Activated CD4-positive, alpha-beta T cell treated with anti-CD3 and anti-CD28 coated beads for 4 hours (primary cell): ENCODE measurements at places on chromosomes 16 and 17.

- DNase-seq: peak; percentile 77
Observed at GRCh38 chr16:88782454-88783390, 2.3 kb downstream of the PIEZO1 start.

- no peak for DNase-seq
Observed at GRCh38 chr16:47481698-47482374, 20.7 kb downstream of the PHKB start.

DNA sequence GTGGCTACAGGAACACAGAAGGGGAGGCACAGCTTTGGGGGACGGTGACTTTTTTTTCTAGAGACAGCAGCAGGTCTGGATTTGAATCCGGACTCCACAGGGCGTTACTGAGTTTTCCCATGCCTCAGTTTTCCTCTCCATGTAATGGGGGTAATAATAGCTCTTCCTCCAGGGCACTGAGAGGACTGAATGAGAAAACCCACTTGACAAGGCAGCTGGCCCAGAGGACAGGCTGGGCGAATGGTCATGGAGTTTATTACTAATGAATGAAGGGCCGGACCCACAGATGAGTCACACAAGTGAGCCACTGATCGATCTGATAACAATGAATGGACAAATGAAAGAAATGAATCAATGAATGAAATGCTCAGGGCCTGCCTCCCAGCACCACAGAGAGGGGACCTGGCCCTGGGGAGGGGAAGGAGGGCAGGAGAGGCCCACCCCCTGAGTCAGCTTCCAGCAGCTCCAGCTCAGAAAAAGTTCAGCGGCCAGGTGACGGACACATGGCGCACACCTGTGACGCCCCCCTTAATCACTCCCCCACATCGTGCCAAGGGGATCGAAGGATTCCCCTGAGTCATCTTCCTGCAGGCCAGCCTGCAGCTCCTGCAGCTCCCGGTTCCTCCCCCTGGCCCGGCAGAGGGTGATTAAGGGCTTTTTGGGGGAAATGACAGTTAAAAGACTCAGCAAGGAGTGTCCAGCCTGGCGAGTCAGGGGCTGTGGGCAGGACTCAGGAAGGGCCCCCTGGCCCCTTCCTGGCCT lies 54.3 kb downstream of the SOCS1 start:
- no peak for DNase-seq

GRCh38 chr17:80538484-80538883 lies 6.2 kb upstream of the RPTOR start:
- no peak for DNase-seq

DNA sequence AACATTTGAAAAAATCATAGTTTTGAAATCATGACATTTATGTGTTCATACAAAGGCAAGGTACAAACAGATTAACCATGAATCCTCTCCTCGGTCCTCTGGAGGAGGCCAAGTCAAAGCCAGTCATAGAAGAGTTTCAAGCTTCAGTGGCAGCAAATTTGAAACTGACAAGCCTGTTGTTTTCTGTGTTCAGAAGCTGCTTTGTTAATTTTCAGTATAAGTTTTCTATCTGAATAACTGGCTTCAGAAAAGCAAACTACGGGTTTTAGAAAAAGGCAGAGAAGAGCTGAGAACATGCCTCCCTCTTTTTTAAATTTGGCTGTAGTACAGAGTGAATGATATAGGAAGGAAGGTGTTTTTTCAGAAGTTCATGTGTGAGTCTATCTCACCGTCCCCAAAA lies 79.6 kb upstream of the CLEC18B start:
- DNase-seq: no peak

DNA sequence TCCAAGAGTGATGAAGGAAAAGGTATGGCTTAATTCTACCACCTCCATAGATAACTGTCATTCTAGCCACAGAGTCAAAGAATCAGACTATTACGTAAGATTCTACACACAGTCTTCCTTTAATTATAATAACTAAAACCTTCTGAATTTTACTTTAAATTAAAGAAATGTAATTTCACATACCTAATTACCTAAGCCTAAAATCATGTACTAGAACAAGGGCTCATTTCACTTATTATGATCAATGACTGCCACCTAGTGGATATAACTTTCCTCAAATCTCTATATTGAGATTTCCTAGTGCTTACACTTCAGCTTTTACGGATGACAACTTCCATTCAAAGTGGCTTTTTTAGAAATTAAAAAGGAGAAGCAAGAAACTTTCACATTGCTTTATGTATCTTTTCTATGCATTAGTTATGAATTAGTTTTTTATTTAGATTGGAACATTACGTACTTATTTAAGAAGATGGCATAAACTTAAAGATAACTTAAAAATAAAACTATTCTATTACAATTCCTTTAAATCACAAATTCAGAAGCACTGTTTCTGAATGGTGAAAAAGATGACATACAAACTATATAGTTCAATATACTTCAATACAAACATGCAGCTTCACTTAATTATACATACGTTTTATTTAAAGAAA lies 18.2 kb upstream of the ABCA10 start:
- DNase-seq: no peak

DNA sequence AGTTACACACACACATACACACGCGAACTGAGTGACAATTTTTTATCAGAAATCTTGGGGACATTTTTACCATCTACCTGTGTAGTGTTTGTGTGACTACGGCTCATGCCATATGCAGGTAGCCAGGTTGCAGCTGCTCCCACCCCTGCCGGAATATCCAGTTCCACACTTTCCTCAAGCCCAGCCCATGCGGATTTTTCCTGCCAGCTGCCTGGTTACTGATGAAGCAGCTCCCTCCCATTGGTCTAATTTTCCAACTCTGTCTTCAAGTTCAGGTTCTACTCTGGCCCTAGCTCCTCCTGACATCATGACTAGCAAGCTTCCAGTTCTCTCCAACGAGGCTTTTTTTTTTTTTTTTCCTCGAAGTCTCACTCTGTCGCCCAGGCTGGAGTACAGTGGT lies 4.8 kb downstream of the GSG1L2 start:
- no peak for DNase-seq

- peak; percentile 97 for DNase-seq
Observed at GRCh38 chr17:75261336-75262111, at the start of the genes GGA3 and MRPS7. Gene GGA3, minus strand, starts transcription at chr17:75261606. Its CDS starts 19 bp downstream, at chr17:75261587. Gene MRPS7, plus strand, starts transcription at chr17:75261879. Its CDS starts 22 bp downstream, at chr17:75261901.

GRCh38 chr17:37830151-37830993 lies 85.5 kb upstream of the HNF1B start:
- no peak for DNase-seq

- DNase-seq: no peak
Observed at GRCh38 chr17:50304781-50305404, 30.6 kb downstream of the TMEM92 start.

DNA sequence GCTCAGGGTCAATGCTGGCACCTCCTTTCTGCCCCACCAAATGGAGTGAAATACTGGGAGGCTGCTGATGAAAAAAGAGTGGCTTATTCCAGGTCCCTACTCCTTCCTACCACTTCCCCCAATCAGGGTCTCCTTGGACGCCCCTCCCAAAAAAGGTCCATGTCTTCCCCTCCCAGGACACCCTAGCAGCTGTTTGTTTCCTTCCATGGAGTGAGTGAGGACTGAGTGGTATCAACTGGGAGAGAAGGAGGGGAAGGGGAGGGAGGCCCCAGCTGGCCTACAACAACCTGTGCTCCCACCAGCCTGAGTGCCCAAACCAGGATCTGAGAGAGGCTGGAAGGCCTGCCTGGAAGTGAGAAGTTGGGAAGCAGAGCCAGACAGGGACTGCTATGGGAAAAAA lies 28.7 kb upstream of the NGFR start:
- no peak for DNase-seq

DNA sequence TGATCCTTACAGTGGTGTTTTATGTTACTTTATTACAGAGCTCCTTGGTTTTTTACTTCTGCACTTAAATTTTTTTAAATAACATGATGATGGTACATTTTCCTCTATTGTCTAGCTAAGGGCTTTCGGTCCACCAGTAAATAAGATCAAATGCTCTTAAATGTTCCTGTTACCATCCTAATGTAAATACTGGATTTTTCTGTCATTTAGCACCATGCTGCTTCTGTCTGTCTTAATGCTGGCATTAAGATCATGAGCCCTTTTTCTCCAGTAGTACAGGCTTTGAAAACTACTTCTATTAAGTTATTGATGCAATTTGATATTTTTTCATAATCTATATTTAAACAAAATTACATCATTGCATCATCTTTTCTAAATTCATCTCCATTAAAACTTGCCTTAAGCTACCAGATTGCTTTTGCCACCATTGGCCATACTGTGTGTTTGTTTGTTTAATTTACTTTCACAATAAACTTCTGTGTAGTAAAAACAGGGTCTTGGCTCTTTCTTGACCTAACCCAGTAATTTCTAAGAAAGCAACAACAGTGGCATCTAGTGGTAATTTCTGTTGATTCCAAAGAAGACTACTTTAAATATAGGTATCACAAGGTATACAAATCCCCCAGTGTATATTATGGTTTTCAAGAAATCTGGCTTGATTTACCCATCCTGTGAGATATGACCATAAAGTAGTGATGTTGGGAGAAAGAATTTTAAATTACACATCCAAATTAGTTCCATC lies 9.0 kb upstream of the PHAF1 start:
- no peak for DNase-seq

GRCh38 chr17:58280480-58281217 lies at the start of gene MPO:
Gene MPO, minus strand, starts transcription at chr17:58280935. Its CDS starts 177 bp downstream, at chr17:58280758.
- DNase-seq: no peak

DNA sequence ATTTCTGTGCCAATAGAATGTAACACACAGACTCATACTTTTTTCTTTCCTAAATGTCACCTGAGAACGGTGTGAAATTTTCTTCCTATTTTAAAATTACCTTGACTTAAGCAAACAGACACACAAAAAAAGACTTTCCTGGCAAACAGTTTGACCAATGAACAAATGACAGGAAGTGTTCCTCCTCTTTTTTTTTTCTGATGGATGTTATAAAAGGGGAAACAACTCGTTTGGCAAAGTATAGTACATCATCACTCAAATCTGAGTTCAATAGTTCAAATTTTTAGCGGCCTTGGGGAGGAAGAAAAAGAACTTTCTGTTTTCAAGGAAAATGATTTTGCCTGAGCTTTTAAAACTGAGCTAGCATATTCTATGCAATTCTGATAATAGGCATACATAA lies 19.8 kb downstream of the HS3ST3A1 start:
- DNase-seq: no peak

DNA sequence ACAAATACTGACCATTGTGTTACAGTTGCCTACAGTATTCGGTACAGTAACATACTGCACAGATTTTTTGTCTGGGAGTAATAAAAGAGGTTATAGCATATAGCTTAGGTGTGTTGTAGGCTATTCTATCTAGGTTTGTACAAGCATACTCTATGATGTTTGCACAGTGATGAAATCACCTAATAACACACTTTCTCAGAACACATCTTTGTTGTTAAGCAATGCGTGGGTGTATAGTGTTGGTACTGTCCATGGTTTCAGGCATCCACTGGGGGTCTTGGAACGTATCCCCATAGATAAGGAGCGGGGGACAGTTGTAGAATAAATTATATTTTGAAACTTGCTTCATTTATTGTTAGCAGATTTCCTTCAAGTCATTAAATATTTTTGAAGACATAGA lies 293.3 kb upstream of the TBX2 start:
- DNase-seq: no peak

GRCh38 chr17:3917391-3917931 lies 1.2 kb upstream of the P2RX1 start:
- DNase-seq: no peak

GRCh38 chr16:13157082-13157481 lies 255.7 kb downstream of the SHISA9 start:
- no peak for DNase-seq

DNA sequence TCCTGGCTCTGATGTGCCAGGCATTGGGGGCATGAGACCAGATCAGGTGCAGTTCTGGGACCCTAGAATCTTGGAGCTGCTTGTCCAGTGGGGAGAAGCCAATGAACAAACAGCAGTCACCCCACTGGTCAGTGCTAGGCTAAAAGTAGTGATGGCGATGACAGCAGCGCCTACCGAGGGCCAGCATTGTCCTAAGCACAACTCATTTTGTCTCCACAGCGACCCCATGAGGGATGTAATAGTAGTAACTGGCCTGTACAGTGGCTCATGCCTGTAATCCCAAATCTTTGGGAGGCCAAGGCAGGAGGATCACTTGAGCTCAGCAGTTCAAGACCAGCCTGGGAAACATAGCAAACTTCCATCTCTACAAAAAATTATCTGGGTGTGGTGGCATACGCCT lies 6.2 kb downstream of the SMCR8 start:
- DNase-seq: no peak

- DNase-seq: peak; percentile 82
Observed at GRCh38 chr17:44137891-44138709, 3.6 kb upstream of the HROB start.

- DNase-seq: no peak
Observed at GRCh38 chr17:32688221-32688620, 188.7 kb downstream of the MYO1D start.

DNA sequence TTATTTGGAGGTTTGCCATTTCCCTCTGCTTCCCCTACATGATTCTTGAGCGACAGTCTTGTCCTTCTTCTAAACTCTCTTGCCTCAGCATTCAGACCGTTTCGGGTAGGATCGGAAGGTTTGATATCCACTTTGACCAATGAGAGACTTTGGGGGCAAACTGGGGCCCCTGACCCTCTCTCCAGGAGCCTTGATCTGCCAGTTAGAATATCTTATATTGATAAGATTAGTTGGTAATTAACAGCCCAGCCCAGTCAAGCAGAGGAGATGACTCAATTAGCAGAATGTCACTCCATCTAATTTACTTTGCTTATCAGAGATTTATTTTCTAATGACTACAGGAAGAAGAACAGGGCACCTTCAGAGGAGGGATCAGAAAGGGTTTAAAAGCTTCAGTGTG lies 532.8 kb downstream of the XYLT1 start:
- no peak for DNase-seq

GRCh38 chr17:46854948-46855347 lies 3.6 kb downstream of the WNT9B start:
- no peak for DNase-seq

- no peak for DNase-seq
Observed at GRCh38 chr16:68267612-68268405, 3.5 kb downstream of the SLC7A6 start.

DNA sequence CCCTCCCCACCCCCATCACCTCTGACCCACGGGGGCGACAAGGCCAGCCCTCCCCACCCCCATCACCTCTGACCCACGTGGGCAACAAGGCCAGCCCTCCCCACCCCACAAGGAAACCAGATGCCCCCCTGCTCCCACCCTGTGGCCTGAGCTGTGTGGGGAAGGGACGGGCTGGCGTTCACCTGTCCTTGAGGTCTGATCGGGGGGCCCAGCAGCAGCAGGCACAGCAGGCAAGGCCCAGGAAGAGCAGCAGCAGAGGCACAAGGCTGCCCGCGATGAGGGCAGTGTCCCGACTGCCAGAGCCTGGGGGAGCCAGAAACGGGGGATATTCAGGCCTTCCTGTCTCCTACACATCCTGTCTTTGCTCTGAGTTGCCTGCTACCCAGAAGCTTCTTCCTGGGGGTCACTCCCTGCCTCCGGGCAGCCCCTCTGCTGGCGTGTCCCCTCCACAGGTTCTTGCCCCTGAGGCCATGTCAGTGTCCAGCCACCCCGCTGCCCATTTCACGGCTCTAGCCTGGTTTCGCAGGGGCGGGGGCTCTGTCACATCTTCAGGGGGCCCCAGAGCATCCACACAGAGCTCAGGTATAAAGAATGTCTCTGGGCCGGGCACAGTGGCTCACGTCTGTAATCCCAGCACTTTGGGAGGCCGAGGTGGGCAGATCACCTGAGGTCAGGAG lies 6.8 kb downstream of the SCARF1 start:
- no peak for DNase-seq
